ENCODE measurements at places on chromosomes 7 and 10.

DNA sequence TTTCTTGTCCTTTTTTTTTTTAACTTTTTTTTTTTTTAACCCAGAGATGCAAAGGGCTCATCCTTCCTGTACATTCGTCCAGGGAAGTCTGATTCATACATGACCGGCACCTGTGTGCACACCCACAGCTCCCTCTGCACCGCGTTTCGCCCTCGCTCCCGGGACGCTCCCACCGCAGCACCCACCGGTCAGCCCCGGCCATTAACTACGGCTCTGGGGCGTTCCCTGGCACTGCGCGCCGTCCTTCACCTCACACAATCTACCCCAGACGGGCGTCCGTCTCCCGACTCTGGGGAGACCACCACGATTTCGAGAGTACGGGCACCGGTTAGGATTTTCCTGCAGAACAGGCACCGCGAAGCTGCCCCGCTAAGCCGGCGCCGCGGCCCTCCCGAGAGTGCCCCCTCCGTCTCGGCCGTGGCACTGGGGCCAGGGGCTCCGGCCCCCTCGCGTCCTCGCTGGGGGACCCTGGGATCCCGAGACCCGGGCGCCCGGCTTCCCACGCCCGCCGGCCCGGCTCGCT, 452 bp downstream of the ATE1 start:
- DNase-seq = peak; percentile 11

- DNase-seq = no peak
These were observed 602.7 kb upstream of the FOXK1 start for GRCh38 chr7:4079366-4079765.

- no peak for DNase-seq
These were observed 592.7 kb upstream of the GALNT17 start for GRCh38 chr7:70539205-70539604.

GRCh38 chr10:89644967-89645741, at the start of gene PANK1:
PANK1 (minus strand) TSS chr10:89645242; CDS start chr10:89644891, 351 bp downstream.
- DNase-seq = peak; percentile 41

- no peak for DNase-seq
These were observed 102.0 kb downstream of the GLCCI1 start for GRCh38 chr7:8070451-8071180.

DNA sequence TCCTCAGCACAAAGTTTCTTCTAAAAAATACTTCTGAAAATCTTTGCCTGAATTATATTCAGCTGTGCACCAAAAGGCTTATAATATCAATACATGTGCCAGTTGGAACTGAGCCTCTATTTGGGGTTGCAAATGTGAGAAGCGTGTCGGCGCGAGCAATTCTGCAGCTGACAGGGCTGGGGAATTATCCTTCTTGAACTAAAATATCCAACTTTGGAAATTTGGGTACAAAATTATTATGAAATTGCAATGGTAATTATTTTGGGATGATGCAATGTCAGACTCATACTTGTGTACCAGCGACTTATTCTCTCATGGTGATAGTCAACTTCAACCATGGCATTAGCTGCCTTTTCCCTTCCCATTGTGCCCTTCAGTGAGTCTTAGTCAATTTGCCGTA, 507.0 kb upstream of the KLF6 start:
- DNase-seq = no peak

GRCh38 chr7:150511048-150511447, 3.6 kb upstream of the GIMAP7 start:
- DNase-seq = no peak

DNA sequence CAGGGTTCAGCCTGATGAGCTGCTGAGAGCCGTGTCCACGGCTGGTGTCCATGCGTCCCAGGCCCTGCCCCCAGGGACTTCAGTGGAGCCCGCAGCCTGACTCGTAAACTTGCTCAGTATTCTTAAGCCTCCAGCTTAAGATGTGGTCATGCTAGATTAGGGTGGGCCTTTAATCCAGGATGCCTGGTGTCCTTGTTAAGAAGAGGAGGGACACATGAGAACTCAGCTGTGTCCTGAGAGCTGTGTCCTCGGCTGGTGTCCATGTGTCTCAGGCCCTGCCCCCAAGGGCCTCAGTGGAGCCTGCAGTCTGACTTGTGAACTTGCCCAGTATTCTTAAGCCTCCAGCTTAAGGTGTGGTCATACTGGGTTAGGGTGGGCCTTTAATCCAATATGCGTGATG, 23.0 kb downstream of the DOCK1 start:
- DNase-seq = no peak

DNA sequence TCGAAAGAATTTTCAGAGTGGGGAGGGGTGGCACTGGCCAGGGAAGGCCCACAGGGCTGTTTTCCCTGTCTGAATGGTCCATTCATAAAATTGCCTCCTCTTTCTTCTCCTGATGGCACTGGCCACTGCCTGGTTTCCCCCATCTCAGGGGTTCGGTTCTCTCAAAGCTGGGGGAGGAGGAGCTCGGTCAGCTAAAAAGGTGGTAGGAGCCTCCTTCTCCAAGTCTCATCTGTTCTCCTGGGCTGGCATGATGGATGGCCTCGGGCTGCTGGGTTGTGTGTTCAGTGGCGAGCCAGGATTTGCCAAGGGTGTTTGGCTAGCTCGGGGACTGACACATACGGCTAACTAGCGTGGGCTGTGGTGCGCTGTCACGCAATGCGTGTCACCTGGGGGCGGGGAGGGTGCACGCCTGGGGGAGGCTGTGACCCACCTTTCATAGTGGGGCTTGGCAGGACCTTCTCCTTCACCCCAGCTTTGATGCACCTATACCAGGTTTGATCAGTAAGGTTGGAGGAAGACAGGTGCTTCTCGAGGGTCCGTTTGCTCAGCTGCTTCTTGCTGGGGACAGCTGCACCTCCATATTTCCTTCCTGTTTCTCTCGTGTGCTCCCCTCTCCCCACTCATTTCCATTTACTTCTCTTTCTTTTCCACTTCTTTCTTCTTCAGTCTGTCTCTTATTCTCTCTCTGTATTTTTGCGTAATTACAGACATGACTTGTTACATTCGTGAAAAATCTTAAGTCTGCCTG, 36.3 kb downstream of the RBM20 start:
- DNase-seq = no peak

DNA sequence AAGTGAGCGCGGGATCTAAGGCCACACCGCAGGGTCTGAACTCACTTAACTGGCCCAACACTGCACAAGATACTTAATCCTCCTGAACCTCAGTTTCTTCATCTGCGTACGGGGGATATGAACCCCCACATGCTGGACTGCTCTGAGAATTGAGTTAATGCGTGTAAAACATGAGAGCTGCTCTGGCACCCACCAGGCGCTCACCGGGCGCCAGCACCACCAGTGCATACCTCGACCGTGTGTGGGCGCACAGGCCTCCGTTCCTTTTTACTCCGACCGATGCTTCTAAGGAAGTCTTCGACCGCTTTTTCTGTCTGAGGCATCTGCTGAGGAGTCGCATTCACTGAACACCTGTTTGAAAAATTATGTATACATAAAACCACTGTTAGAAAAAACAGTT, 27.2 kb downstream of the PITRM1 start:
- DNase-seq = no peak

- DNase-seq = no peak
These were observed 48.0 kb upstream of the DLG5 start for GRCh38 chr10:77974396-77975074.

DNA sequence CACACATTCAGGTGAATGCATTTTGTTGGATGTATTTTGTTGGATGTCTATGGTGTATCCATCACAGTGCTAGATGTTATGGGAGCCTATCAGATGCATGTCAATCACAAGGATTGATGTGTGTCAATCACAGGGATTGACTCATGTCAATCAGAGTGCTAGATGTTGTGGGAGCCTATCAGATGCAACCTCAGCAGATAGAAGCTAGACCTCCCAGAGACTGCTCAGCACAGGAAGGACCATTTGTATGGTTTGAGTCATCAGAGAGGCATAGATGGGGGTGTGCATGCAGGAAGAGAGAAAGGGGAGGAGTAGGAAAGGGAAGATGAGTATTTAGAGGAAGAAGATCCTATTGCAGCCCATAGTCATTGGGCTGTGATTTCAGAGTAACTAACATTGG, 48.3 kb upstream of the PITRM1 start:
- DNase-seq = no peak

DNA sequence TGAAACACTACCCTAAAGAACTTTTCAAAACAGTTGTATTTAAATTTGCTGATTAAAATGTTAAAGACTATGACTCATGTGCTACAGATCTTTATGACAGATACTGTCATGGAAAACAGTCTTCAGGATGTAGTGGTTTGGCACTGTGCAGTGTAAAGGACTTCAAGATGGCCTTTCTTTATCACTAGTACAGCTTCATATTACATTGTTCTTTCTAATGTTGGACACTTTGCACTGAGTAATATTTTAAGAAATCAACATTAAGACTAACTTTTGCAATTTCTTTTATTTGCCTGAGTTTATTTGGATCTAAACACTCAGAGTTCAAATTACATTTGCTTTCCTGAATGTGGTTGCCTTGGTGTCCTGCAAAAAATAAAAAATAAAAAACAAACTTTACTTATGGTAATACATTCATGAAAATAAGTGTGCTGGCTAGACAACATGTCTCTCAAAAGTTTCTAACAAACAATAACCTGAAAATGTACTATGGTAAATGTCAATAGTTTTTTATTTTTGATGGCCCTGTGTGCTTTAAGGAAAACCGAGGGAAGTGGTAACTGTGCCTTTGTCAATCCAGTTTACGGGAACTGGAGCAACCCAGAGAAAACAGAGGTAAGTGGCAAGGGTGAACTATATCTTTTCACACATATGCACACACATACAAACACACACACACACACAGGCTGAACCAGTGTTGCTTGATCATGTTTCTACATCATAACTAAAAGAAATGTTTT, 85.9 kb upstream of the PLXDC2 start:
- no peak for DNase-seq

DNA sequence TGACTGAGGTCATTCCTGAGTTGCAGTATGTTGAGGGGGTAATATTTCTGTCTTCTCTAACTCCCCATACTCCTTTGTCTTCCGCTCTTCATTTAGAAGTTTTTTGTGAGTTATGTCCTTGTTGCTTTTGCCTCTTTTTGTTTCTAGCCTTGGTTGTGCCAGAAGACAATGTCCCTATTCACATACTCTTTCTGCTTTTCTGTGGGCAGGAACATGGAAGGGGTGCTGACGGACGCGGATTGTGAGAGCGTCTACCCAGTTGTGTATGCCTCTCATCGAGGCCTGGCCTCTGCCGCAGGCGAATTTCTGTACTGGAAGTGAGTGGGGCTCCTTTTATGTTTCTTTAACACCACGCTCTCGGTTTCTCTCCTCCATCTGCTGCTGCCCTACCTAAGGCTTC, 20.5 kb downstream of the STAG3 start:
- DNase-seq = no peak

DNA sequence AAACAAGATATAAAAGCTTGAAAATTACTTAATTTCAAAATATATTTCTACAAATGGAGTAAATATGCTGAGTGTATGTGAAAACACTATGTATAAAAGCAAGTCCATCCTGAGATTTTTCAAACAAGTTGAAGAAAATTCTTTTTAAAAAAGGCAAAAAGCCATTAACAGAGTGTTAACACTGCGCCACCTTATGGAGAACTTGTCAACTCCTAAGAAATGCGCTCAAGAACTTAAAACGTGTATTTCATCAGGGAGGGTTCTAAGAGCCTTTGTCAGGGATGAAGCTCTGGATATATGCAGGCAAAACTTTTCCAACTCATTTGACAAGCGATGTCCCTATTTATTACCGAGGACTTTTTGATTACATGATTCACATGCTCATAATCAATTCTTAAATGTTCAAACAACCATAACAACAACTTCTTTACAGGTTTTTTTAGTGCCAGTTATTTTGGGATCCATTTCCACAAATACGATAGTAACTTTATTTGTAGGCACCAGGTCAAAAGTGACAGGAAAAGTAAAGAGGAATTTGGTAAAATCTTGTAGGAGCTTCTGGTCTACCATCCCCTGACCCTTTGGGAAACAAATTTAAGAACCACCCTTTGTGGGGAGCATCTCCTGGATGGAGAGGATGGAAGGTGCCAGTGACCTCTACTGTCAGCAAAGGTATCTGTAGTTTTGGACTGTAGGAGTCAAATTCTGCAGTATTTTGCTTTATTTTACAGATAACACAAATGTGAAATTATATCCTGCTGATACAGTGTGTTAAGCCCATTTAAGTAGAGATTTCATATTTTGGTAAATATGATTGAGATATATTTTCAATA, 23.2 kb downstream of the CALCR start:
- no peak for DNase-seq

DNA sequence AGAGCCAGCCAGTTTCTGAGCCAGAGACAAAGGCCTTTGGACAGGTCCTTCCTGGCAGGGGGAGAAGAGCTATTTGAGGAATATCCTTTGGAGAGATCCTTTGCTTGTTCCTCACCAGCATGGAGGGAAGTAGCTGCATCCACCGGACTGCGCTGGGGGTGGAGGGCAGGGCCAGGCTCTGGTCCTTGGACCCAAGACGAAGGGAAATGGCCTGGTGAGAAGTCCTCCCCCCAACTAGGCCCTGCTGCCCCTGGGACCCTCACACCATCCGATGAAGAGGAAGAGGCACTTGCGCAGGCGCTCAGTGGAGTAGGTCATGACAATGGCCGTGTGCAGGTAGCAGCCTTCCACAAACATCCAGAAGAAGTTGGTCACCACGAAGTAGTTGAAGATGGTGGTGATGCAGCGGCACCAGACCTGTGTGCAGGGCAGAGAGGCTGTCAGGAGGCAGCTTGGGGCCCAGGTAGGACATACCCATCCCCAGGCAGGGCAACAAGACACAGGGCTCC, 19.8 kb downstream of the CRHR2 start:
- DNase-seq = no peak

- no peak for DNase-seq
These were observed 72.6 kb upstream of the PDLIM1 start for GRCh38 chr10:95363303-95363912.

DNA sequence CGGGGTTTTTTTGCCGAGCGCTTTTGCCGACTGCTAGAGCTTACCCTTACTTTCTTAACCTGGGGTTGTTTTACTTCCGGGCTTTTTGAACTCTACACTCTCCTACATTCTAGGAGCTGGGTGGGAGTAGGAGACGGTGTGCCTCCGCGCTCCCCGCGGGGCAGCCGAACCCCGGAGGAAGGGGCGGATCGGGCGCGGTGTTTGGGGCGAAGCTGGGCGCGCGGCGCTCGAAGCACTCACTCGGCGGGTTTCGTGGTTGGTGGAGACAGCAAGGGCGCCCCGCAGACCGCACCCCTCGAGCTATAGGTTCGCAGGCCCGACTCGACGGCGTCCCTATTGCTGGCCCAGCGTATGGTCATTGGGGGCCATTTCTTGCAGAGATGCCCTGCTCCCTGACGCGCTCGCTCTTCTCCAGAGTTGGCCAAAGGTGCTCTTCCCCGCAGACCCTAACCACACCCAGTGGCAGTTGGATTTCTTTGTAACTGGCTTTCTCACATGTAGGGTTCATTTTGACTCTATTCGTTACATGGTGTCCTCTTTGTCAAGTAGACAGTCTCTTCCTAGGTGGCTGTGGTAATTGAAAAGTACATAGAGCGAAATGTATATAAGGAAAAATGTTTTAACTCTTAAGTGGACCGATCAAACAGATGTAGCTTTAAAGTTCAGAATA, 364 bp downstream of the ZNF518A start:
- peak; percentile 60 for DNase-seq

DNA sequence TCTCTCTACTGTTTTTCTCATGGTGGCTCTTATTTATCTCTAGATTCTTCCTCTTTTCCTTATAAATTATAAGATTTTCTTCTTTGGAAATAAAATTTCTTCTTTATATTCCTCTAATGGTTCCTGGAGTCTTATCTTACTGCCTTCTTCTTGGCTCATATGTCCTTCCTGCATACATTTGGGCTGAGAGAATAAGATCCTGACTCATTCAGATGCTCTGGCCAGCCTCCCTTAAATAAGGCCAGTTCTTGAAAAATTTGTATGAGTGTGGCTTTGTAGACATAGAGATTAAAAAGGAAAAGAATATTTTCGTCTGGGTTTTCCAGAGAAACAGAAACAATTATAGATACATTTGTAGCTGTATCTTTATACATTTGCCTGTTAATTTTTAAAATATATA, 411.3 kb downstream of the KIF20B start:
- no peak for DNase-seq

Measured in stimulated activated CD8-positive, alpha-beta memory T cell treated with anti-CD3 and anti-CD28 coated beads, Interleukin-12 subunit alpha, Interleukin-12 subunit beta, amount 100 ng/mL, for 4 hours (primary cell).